ENCODE measurements at places on chromosomes 2 and 18.

DNA sequence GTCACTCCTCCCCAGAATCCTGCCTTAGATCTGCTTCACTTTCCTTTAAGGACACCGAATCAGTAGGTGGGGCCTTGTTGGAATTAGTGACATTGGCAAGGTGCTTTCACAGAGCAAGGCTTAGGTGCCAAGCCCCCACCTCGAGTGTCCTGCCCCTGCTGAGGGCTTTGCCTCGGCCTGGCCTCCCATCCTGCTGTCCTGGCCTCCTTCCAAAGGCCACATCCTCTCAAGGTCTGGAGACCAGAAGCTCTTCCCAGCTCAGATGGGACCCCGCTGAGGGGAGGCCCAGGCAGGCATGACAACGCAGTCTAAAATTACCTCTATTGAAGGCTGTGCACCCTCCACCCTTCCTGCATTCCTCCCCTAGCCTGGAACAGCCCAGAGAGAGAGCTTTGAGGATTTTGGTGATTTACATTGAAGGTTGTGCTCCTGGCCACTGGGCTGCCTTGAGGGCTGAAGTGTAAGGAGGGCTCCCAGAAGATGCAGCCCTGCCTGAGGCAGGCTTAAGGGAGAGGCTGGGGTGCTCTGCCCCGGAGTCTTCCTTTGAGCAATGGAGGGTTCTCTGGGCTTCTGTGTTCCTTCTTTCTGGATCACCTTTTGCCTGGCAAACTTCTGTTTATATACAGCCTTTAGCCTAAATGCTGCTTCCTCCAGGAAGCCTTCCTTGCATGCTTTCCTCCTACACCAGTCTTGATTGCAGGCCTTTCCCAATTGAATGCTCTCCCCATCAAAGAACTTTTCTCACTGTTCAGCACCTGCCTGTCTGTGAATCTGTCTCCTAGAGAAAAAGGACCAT lies 154.4 kb downstream of the DDX1 start:
- no peak for DNase-seq

DNA sequence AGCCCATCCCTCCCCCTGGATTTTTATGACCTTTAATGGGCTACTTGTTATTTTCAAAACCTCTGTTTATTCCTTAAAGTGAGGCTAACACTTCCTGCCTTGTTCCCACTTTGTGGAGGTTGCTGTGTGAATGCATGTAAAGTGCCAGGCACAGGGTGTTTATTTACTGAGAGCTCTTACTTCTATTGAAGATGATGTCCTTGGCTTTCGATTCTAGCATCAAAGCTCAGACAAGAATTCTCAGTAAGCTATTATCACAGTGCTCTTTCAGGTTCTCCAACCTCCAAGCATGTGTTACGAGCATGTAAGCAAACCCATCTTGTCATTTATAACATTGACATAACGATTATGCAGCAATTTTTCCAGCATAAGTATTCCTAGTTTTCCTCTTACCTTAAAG lies 44.2 kb downstream of the DPYSL5 start:
- no peak for DNase-seq

DNA sequence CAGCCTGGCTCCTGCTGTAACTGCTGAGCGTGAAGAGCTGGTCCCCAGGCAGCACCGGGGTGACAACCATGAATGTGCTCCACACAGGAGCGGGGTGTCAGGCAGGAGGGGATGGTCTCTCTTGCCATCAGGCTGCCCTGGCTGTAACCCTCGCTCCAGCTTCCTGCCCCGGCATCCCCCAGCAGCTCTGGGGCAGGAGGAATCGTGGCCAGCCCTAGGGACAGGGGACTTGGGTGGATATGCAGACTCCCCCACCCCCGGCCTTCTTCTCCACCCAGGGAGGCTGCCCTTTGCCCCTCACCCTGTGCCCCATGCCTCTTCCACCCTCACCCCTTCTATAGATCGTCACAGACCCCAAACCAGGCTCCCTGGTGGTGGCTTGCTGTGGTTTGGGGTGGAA lies 69.4 kb upstream of the SMAD7 start:
- no peak for DNase-seq

- no peak for DNase-seq
These were observed 238.0 kb upstream of the SALL3 start for GRCh38 chr18:78741381-78742217.

- no peak for DNase-seq
These were observed 67.6 kb upstream of the FAM124B start for GRCh38 chr2:224469374-224469964.

- DNase-seq: no peak
These were observed 62.1 kb downstream of the LRRTM1 start for GRCh38 chr2:80242355-80242910.

- DNase-seq: no peak
These were observed 36.2 kb upstream of the C2orf74 start for GRCh38 chr2:61125798-61126197.

Measured in T-helper 2 cell treated with Interferon-gamma antibody and Interleukin-4, amounts not matched to agents 5 μg/mL and 100 μg/mL, for 36 hours (primary cell).